GM13977 (cell line): ENCODE measurements at places on chromosomes 7 and 10.

- DNase-seq, result no peak
These were observed 8.0 kb upstream of the SP8 start for GRCh38 chr7:20794676-20795075.

DNA sequence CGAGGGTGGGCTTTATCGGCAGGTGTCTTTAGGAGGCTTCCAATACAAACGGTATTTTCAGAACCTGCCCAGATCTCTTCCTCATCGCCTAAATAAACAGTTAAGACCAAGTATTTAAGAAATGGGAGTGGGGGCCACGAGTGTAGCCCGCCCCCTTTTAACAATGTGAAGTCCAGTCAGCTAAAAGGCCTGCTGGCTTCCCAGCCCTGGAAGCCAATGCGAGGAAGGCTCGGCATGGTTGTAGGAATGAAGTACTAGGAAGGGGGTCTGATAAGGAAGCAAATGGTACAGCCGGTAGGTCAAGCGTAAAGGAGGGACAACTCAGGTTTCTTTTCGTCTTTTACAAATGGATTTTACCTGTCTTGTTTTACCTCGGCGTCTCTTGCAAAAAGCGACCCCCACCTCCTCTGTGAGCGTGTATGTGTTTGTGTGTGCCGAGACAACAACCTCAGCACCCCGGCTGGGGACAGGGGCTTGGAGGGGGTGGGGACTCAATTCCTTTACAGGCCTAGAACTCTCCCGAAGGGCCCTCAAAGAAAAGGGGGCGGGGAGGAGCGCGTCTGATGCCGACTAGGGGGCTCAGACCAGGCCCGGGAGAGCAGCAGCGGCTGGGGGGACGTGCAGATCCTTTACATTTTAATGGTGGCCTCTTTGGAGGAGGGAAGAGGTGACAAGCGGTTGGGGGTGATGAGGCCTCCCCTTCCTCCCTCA is 147.6 kb downstream of the GPR85 start:
- DNase-seq, result peak; percentile 36

DNA sequence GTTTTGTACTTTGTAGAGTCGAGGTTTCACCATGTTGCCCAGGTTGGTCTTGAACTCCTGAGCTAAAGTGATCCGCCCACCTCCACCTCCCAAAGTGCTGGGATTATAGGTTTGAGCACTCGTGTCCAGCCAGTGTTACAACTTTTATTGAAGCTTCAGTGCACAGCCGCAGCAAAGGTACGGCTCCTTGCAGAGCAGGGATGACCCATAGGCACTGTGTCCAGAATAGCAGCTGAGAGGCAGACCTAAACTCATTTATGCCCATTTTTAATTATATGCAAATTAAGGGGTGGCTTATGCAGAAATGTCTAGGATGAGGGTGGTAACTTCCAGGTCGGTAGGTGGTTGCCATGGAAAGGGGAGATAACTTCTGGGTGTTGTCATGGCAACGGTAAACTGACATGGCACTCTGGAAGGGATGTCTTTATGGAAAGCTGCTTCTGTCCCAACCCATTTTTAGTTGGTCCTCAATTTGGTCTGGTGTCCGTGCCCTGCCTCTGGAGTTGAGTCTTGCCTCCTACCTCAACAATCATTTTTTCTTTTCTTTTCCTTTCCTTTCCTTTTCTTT is 22.7 kb downstream of the NYAP1 start:
- no peak for DNase-seq

- no peak for DNase-seq
These were observed 665.0 kb upstream of the FOXK1 start for GRCh38 chr7:4017081-4017480.

DNA sequence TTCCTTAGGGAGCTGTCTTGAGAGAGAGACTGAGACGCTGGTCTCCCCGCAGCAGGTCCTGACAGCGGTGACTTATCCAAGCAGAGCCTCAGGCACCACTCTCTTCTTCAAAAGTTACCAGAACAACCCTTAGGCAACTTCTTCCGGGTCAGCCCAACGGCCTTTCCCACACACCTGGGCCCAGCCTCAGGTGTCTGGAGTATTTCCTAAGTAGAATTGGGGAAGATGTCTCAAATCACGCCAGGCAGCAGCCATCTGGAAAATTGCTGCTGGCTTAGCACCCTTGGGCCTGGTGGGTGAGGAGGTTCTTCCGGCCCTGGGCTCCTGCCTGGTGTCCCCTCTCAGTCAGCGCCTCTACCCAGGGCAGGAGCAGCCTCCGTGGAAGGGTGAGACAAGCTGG is 80.4 kb upstream of the ANLN start:
- no peak for DNase-seq

GRCh38 chr7:10022957-10023356 is 950.7 kb upstream of the PHF14 start:
- no peak for DNase-seq

- no peak for DNase-seq
These were observed 38.3 kb upstream of the INPP5A start for GRCh38 chr10:132499367-132499685.

DNA sequence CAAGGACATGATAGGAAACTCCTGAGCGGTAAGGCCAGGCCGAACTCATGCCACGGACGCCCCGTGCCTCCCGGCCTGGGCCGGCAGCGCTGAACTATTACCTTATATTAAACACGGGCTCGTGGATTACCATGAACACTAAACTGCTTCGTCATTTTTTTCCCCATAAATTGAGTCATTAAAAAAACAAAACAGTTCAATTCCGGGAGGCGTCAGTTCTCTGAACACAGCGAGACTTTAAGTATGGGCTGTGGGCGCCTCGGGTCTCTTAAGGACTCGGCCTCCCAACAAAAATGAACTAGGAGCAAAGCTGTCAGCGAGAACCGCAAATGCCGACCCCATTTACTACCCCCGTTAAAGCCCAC is 519 bp downstream of the PITRM1 start:
- DNase-seq, result no peak

DNA sequence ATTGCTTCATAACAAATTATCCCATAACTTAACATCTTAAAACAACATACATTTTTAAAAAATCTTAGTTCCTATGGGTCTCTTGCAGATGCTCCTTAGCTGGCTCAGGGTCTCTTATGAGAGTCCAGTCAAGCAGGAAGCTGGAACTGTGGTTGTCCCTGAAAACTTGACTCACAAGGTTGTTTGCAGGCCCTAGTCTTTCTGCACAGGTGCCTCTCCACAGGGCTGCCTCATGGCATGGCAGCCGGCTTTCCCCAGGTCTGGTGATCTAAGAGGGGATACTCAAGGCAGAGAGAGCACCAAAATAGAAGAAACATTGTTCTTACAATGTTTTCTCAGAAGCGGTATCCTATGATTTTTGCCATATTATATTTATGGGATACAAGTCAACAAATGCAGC is 127.1 kb downstream of the CDK14 start:
- DNase-seq, result no peak

DNA sequence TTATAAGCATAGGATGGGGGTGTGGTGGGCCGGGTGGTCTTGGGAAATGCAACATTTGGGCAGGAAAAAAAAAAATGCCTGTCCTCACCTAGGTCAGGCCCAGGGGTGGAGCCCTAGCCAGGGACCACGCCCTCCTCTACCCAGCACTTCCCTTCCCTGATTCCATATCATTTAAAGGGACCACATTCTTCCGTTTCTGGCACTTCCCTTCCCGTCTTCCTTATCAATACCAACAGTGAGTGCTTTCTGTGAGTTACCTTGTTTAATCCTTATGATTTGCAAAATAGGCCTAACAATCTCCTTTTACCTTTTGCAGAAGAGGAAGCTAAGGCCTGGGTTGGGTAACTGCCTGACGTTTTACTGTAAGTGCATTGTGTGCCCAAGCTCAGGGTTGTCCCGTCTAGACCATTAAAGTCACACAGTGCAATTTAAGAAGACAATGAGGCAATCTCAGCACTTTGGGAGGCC is 16.7 kb upstream of the C10orf95 start:
- no peak for DNase-seq

DNA sequence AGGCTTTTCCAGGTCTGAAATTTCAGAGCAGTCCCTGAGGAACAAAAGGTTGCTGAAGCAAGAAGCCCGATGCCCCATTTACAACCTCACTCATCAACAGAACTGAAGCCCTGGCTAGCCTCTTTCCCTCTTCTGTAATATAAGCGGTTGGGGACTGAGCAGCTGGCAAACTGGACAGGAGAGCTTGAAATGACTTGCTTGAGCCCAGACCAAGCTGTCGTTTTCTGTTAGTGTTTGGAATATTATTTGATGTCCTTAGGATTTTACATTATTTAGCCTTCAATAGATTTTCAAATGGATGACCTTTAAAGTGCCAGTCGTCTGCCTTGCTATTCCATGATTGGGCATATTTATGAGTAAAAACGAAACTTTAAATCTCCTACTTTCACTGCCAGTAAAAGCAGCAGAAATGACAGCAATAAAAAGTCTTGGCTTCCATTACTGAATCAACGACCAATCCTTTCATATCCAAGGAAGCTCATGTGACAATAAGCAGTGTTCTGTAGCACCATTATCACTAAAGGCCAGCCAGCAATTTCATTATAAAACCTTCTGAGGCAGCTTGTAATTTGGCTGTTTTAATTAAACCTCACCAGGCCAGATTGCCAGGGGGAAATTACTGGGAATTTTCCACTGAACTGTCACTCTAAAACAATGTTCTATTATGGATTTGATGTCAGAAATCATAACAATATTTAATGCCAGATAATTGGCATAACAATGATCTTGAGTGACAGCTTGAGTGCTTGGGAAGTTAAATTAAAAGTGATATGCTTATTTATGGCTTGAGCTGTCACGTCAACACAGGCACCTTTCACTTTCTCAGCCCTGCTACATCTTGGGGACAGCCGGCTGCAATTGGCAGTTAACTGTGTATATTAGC is 85.9 kb downstream of the LSMEM1 start:
- no peak for DNase-seq

DNA sequence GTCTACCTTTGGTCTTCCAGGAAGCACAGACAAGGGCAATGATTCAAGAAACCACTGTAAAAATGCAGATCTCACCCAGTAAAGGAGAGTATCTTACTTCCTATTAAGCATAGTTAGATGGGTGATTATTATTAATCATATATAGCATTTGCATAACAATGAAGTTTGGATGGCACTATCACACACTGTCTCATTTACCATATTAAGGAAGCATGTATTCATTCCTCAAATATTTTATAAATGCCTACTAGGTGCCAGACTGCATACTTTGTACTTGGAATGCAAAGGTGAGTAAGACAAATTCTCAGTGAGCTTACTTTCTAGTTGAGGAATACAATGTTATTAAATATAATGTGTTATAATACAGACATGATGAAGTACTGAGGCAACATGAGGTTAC is 53.9 kb upstream of the SKAP2 start:
- DNase-seq, result no peak
